ENCODE measurements at places on chromosomes 2 and 18. TPM values are rescaled to one million over a fixed set of nuclear protein-coding genes. Genes with fewer than 3 reads are reported as not detected.

The LINC00305 gene
- total RNA-seq: not detected

The CYP27A1 gene
- total RNA-seq: 0.18 TPM

The MRPL30 gene
- 48.7 TPM for total RNA-seq

The TMEFF2 gene
- 0.20 TPM for total RNA-seq

The GAD1 gene
- 0.13 TPM for total RNA-seq

The TNFRSF11A gene
- total RNA-seq: 5.1 TPM

The FEV gene
- total RNA-seq: not detected

The SERPINB5 gene
- total RNA-seq: 0.30 TPM

The TXNDC2 gene
- total RNA-seq: 0.17 TPM

The SMCHD1 gene
- 17.9 TPM for total RNA-seq

The CDH2 gene
- 39.4 TPM for total RNA-seq

The EML6 gene
- total RNA-seq: 1.2 TPM

The LYG2 gene
- total RNA-seq: not detected

The CDKL4 gene
- not detected for total RNA-seq

The FBXO48 gene
- total RNA-seq: 0.60 TPM

The PLGLB1 gene
- 0.66 TPM for total RNA-seq

The IL36B gene
- total RNA-seq: not detected

The ST6GAL2 gene
- 12.8 TPM for total RNA-seq

The MYO5B gene
- 8.7 TPM for total RNA-seq

The ANKRD29 gene
- 17.6 TPM for total RNA-seq

The CTAGE1 gene
- total RNA-seq: not detected

The CREG2 gene
- total RNA-seq: 9.3 TPM

The CNDP1 gene
- not detected for total RNA-seq

The UGT1A3 gene
- total RNA-seq: not detected
